Fibroblast of upper back skin (primary cell): ENCODE measurements at places on chromosomes 13 and 19.

GRCh38 chr13:79522583-79522982 lies 41.6 kb downstream of the NDFIP2 start:
- DNase-seq: peak; percentile 82

GRCh38 chr19:37334179-37335071 lies 36.5 kb upstream of the ZNF527 start:
- peak; percentile 90 for DNase-seq

GRCh38 chr19:3365093-3365835 lies 1.1 kb upstream of the NFIC start:
- DNase-seq: no peak

DNA sequence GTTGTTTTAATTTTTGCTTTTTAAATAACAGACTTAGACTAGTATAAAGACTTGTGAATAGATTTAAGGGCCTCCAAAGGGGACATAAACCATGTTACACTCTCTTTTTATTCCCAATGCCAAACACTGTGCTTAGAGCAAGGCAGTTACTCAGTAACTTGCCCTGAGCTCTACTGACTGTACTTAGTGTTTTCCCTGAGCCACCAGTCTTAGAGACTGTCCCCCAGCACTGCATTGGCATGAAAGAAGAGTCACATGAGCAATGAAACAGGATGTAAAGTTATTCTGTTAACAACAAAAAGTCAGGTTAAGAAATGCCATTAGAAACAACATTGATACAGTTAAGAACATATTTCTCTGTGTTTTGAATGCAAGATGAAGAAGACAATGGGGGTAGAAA lies 187.9 kb downstream of the TBC1D4 start:
- no peak for DNase-seq

DNA sequence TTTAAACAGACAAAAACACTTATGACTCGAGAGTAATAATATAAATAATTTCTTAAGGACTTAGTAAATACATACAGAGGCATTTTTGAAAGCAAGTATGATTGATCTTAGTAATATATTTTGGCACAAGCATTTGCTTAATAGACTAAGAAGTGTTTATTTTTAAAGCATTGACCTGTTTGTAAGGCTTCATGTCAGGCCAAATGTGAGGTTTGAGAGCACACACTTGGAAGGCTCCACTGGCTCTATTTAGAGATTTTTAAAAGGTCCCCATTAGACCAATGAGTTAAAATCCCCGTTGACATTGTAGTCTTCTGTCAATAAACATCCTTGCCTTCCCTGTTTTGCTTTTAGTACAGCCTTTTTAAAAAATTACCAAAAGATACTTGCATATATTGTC lies 50.4 kb downstream of the ATP8A2 start:
- DNase-seq: no peak
